ENCODE measurements at places on chromosomes 5 and 9.

GRCh38 chr9:115951977-115952376 is 201.6 kb upstream of the PAPPA start:
- no peak for DNase-seq

DNA sequence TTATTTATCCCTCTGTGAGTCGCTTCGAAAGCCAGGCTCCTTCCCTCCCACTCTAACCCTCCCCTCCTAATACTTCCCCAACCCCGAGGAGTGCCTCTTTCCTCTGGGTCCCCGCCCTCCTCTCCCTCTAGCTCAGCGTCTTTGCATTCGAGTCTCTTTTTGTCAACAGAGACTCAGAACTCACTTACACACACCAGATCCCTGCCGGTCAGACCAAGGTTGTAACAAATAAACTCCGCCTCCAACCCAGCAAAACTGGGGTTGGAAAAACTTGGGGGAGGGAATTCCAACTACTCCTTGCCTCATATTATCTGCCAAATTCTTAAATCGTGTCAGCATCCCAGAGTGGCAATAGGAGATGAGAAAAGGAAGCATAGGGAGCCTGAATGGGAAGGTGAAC is at the start of gene HTR1A:
Gene HTR1A, minus strand, starts transcription at position 167 of the 400 bp plus-strand sequence. CDS start 726 bp downstream, outside the sequence.
- DNase-seq: no peak

- DNase-seq: no peak
These were observed 193.9 kb downstream of the SEC61B start for GRCh38 chr9:99416007-99416406.

DNA sequence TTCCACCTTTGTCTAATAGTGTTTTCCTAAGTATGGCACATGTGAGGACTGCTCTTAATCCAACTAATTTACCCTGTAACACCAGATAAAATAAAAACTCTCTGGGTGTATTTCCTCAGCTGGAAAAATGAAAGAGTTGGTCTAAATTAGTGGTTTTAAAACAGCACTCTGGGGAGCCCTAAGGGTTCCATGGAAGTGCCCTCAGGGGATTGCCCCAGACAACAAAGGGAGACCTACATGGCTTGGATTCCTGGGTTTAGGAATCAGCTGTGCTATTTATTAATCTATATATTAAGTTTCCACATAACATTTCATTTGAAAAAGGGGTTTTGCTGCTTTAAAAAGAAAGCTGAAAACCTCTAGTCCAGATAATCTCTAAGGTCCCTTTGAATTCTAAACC is 20.2 kb downstream of the ADAMTS6 start:
- DNase-seq: no peak

DNA sequence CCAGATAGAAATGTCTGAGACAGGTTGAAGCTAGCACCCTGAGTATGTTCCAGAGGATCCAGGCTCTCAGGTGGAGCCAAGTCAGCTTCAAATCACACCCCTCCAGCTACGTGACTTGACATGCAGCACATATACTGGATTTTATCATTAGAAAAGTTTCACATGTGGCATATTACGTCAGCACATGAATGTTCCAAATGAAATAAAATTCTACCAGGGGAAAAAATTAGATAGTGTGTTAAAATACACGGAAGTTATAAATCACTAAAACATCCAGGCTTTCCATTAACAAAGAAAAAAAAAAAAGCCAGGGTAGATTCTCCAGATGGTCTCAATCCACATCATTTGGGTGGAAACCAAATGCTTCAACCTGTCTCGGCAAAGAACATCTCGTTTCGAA is 251.6 kb downstream of the MPDZ start:
- DNase-seq: no peak

GRCh38 chr5:143497749-143498148 is 94.3 kb upstream of the NR3C1 start:
- DNase-seq: no peak

DNA sequence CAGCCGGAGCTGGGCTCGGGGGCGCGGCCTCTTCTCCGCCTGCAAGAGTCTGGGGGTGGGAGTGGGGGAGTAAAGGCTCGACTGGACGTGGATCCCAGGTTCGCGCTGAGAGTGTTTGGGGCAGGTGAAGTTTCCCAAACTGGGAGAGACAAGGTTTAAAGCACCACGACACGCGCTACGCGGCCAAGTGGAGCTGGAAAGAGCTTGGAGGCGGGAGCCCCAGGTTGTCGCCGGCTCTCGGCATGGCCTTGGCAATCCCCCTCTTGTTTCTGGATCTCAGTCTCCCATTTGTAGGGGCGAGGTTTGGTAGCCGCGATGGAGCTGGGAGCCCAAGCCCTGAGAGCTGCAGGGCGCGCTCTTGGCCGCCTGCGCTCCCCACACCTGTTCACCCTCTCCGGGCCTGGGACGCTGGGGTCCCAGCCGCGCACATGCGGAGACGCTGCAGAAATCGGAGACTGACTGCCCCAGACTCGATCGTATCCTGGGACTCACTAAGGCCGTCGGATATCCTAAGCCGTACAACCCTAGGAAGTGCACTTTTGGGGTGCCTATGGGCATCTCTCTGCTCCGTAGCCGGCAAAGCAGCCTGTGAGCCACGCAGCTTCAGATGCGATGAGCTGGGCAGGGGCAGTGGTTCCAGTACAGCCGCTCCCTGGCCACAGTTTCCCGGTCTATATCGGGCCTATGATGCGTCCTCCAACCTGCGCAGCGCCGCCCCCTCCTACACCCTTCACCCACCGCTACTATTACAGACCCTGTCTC is 937 bp downstream of the TMOD1 start:
- no peak for DNase-seq

- DNase-seq: no peak
These were observed 37.4 kb downstream of the ARHGEF37 start for GRCh38 chr5:149618581-149619248.

GRCh38 chr9:37499297-37499696 is 13.5 kb downstream of the POLR1E start:
- DNase-seq: no peak

DNA sequence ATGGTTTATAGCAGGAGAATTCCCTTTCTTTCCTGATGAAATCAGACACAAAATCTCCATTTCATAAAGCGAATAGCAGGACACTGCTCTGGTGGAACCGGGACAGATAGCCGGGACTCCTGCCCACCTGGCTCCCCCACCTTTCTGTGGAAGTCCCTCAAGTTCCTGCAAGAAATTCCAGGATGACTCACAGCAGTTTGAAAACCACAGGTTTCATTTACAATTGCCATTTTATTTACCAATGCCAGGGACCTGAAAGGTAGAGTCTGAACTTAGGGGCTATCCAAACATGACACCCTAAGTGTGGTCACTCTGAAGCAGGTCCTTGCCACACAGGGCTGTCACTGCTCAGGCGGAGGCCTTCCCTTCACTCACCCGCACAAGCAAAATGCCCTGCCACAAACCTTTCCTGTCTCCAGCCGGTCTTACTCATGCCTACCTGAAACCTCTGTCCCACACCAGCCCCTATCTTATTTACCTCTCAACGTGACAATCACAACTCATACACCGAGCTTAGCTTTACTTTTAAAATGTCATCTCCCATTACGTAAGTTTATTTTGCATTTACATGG is 63.3 kb upstream of the TAF1L start:
- DNase-seq: no peak

GRCh38 chr9:91055845-91056244 is 254.2 kb downstream of the SYK start:
- no peak for DNase-seq

- DNase-seq: no peak
These were observed 36.8 kb upstream of the SSBP2 start for GRCh38 chr5:81787474-81788242.

- DNase-seq: no peak
These were observed 35.5 kb upstream of the LRRTM2 start for GRCh38 chr5:138910546-138911185.

DNA sequence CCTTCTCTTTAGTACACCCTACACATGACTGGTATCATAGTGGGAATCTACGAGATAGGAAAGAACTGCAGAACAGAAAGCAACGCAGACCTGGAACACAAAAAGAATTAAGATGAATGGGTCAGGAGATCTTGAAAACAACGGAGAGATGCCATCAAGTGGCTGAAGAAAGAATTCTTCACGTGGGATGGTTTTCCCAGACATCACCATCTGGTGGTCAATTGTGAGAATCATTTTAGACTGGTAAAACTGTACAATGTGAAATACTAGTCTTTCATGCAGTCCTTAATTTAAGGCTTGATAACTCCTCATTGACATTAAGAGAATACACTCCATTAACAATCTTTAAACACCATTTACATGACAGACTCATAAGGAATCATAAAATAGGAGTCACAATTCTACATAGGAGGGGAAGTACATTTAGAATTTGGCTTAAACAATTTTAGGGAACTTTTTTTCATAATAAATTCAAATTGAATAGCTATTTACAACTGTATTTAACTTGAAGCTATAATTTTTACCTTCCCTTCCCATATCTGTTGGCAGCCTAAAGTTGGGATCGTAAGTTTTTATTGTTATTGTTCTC is 128.4 kb upstream of the TRPM3 start:
- no peak for DNase-seq

GRCh38 chr9:13364271-13365000 is 84.9 kb upstream of the MPDZ start:
- DNase-seq: no peak

DNA sequence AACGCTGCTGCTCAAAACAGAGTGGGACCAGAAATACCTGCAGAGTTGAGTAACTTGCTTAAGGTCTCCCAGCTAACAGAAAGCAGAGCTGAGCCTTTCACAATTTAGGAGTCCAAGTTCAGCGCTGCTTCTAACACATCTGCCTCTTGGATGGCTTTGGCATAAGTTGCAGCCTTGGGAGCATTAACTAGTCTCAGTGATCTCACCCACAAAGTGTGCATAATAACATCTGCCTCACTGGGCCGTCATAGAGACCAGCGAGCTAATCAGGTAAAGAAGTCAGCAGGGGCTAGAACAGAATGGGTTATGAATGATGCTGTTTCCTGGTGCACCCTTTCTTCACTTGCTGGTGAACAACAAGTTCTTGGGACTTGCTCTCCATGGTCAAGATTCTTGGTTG is 36.5 kb downstream of the WWC1 start:
- no peak for DNase-seq

GRCh38 chr5:127513408-127513970 is 4.0 kb upstream of the PRRC1 start:
- DNase-seq: no peak

- DNase-seq: no peak
These were observed 22.4 kb upstream of the TNFAIP8 start for GRCh38 chr5:119333421-119333851.

DNA sequence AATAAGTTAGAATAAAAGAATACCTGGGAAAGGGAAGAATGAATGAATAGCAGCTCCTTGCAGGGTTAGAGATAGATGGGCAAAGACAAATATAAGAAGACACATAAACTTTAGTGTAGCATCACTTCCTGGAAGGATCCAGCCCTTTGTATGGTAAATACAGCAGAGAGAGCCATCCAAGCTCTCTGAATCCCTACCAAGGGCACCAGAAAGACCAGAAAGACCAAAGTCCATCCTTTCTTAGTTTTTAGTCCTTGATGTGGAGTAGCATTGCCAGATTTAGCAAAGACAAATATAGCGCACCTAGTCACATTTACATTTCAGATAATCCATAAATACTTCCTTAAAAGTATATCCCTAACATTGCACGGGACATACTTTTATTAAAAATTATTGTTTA is 56.1 kb upstream of the C9orf72 start:
- no peak for DNase-seq

GRCh38 chr9:101383361-101383760 is 1.4 kb downstream of the BAAT start:
- DNase-seq: no peak

DNA sequence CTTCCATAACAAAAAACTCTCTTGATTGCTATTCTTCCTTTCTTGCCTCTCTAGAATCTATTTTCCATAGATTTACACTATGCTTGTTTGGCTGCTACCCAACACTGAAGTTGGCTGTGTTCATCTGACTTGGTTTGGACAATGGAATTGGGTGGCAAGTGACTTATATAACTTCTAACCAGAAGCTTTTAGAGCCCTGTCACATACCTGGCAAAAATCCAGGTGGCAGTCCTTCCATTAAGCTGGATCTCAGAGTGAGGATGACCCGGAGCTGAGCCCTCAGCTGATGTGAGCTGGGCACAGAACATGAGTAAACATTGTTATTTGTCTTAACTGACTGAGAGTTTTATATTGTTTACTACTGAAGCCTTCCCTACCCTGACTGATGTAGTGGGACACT is 225.7 kb downstream of the TLR4 start:
- no peak for DNase-seq

GRCh38 chr9:4226331-4227250 is 73.3 kb downstream of the GLIS3 start:
- DNase-seq: no peak

DNA sequence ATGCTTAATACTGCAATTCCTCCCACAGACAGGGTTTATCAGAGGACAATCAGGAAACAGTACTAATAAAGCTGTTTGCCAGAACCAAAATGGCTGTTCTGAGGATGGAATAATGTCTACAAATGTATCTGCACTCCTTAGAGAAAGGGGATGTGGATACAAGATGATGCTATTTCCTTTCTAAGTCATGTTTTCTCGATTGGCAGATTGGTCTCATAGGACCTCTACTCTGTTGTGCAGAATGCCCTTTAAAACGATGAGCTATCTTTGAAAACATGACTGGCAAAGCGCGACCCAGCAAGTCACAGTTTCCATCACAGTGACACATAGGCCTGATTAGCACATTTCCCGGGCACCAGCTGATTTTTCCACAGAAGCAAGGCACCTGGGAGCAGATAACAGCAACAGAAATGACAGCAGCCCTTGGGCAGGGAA is 54.0 kb downstream of the AOPEP start:
- DNase-seq: no peak

GRCh38 chr5:172303572-172304335 is 20.2 kb upstream of the UBTD2 start:
- DNase-seq: no peak

- DNase-seq: no peak
These were observed 117.6 kb upstream of the HAND1 start for GRCh38 chr5:154595662-154596061.

GRCh38 chr9:74526215-74526614 is 29.1 kb downstream of the RORB start:
- DNase-seq: no peak

- DNase-seq: no peak
These were observed 3.0 kb upstream of the C1QTNF3 start for GRCh38 chr5:34045996-34046395.

DNA sequence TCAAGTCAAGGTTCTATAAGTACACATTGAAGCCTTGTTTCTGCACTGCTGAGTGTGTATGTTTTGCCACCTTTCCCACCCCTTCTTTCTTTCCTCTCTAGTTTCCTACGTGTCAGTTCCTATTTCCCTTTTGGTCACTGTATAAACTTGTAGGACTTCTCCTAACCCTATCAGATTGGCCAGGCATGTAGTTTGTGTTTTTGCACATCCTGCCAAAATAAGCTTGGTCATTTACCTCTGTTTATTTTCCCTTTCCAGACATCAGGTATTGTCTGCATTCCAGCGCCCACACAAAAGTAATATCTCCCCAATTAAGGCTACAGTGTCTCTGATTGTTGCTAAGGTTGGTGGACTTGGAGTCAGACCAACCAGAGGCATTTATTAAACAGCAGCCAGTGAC is 252.9 kb upstream of the MPDZ start:
- no peak for DNase-seq
